ENCODE measurements at places on chromosomes 3 and 15. TPM values are rescaled to one million over a fixed set of nuclear protein-coding genes. Genes with fewer than 3 reads are reported as not detected.

The LTK gene
- polyA plus RNA-seq = 1.2 TPM

The CLDN1 gene
- polyA plus RNA-seq = 53.4 TPM

The MCF2L2 gene
- 6.5 TPM for polyA plus RNA-seq

The PLA1A gene
- 2.0 TPM for polyA plus RNA-seq

The CLDN16 gene
- 0.72 TPM for polyA plus RNA-seq
